ENCODE measurements at places on chromosomes 16 and 17. TPM values are rescaled to one million over a fixed set of nuclear protein-coding genes. Genes with fewer than 3 reads are reported as not detected.

The GPR142 gene
- not detected for total RNA-seq

The TMC6 gene
- total RNA-seq = 20.9 TPM

The GPR139 gene
- not detected for total RNA-seq

The TTYH2 gene
- total RNA-seq = 7.4 TPM

The KRTAP9-4 gene
- not detected for total RNA-seq

The FOXF1 gene
- total RNA-seq = 23.7 TPM

The PYDC1 gene
- not detected for total RNA-seq

The CLEC3A gene
- total RNA-seq = 3.5 TPM

The HAS3 gene
- 0.60 TPM for total RNA-seq

The ALDH3A1 gene
- total RNA-seq = 0.90 TPM

The RAPGEFL1 gene
- total RNA-seq = 4.0 TPM

The ZNF778 gene
- total RNA-seq = 2.9 TPM

The HCRT gene
- total RNA-seq = not detected

The DNASE1L2 gene
- total RNA-seq = 0.23 TPM

The MYO15B gene
- 99.8 TPM for total RNA-seq

The CHRNE gene
- total RNA-seq = 0.60 TPM

The ZSCAN10 gene
- total RNA-seq = not detected

The C17orf67 gene
- total RNA-seq = 0.16 TPM

The CES4A gene
- 7.2 TPM for total RNA-seq

The HEATR9 gene
- not detected for total RNA-seq

The SARM1 gene
- 12.8 TPM for total RNA-seq

The LPO gene
- total RNA-seq = 0.24 TPM

The RNF43 gene
- 10.1 TPM for total RNA-seq

The KRTAP2-2 gene
- not detected for total RNA-seq

Data from hepatocyte (in vitro differentiated cells).